ENCODE measurements at places on chromosomes 1 and 21.

- no peak for DNase-seq
Observed at GRCh38 chr1:61743431-61743705, 1.1 kb downstream of the PATJ start.

GRCh38 chr1:156438278-156438987 is 62.1 kb downstream of the MEF2D start:
- peak; percentile 23 for DNase-seq

GRCh38 chr1:9551984-9552383 is 12.7 kb downstream of the SLC25A33 start:
- no peak for DNase-seq

DNA sequence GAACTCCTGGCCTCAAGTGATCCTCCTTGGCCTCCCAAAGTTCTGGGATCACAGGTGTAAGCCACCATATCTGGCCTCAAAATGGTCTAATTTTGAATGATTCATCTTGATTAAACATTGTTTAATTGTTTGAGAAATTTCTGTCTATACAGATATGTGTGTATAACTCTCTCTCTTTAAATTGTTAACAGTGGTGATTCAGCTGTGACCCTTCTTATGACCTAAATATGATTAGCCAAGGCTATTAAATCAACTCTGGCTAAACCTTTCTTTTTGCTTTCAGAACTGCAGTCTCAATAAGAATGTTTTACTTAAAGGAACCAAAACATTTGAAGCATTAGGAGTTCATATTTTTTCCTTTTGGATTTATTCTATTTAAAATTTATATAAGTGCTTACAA is 19.2 kb upstream of the B3GALT5 start:
- DNase-seq, result no peak

- DNase-seq, result no peak
Observed at GRCh38 chr1:72086394-72086793, 195.9 kb downstream of the NEGR1 start.

- DNase-seq, result no peak
Observed at GRCh38 chr1:19229229-19229628, 19.2 kb upstream of the UBR4 start.

DNA sequence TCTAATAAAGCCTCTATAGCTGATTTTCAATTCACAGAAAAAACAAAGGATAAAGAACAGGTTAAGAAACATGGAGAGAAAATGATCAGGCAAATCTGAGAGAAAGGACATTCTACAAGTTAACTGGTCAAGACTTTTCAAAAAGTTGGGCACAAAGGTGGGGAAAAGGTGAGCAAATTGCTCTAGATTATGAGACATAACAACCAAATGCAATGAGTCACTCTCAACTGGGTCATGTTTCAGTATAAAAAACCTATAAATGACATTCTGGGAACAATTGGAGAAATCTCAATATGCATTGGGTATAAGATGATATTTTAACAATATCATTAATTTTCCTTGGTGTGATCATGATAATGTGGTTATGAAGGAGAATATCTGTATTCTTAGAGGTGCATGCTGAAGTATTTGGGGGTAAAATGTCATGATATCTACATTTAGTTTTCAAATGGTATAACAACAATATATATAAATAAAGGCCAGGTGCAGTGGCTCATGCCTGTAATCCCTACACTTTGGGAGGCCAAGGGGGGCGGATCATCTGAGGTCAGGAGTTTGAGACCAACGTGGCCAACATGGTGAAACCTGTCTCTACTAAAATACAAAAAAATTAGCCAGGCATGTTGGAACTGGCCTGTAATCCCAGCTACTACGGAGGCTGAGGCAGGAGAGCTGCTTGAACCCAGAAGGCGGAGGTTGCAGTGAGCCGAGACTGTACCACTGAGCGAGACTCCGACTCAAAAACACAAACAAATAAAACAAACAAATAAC is 27.0 kb downstream of the ANKRD13C start:
- DNase-seq, result no peak

DNA sequence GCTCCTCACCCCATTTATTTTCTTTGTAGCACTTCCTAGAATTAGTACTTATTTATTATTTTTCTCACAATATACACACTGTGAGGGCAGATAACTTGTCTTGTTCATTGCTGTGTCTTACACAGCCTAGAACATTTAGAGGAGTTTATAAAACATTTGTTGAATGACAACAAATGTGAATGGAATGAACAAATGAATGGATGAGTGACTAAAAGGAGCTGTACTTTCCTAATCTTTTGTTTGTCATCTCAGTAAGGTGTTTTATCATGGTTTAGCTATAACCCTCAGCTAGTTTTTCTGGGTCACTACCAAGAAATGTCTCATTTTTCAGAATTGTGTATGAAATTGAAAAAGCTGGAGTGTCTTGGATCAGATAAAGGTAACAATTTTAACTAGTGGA is 239.3 kb upstream of the KCNK2 start:
- DNase-seq, result no peak

GRCh38 chr1:75693551-75693950 is 31.0 kb upstream of the ACADM start:
- no peak for DNase-seq

- no peak for DNase-seq
Observed at GRCh38 chr1:145947551-145947950, 10.3 kb downstream of the LIX1L start.

- DNase-seq, result no peak
Observed at GRCh38 chr1:3021233-3021671, at the start of gene ACTRT2. TSS of gene ACTRT2 (plus strand) at chr1:3021467. CDS start at chr1:3021687, 220 bp downstream.

- DNase-seq, result no peak
Observed at GRCh38 chr1:3166206-3166918, 97.4 kb downstream of the PRDM16 start.

DNA sequence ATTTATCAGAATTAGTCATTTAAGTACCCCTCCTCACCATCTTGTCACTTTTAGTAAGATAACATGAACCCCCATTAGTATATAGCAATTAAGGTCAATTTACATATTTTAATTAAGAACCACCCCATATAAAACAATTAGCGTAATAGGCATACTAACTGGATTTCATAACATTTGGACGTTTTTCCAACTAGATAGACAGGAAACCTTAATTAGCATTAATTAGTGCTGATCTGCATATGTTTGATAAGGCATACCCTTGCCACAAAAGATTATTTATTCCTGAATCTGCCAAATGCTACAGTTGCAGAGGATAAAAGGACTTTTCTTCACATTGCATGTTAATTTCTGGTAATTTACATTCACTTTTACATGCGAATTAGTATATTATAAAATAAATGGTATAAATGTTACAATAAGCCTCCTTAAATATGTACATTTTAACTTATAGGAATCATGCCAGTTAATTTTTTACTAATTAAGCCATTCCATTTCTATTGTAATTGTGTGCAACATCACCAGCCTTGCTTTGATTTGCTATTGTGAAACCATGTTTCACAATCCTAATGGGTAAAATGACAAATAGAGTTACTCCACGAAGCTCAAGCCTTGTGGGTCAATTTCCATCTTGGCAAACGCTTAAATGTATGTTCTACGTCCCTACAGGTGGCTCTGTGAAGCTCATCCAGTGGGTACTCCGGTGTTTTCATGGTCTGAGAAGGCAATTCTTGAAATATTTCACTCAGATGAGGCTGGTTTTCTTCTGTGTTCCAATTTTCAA is 469.6 kb downstream of the DPYD start:
- DNase-seq, result no peak

DNA sequence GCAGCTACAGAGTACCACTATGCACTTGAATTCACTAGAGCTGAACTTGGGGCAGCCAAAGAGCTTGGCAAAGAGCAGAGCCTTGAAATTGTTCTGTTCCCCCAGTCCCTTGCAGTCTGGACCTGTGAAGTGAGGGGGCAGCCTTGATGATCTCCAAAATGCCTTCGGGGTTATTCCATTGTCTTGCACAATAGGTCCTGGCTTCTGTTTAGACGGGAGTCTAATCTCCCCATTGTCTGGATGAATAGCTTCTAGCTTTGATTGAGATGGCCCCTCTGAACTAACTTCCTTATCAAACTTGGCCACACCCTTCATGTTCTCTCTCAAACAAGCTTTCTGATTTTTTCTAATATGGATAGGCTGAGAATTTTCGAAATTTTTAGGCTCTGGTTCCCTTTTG is 72.6 kb downstream of the PGM1 start:
- no peak for DNase-seq

DNA sequence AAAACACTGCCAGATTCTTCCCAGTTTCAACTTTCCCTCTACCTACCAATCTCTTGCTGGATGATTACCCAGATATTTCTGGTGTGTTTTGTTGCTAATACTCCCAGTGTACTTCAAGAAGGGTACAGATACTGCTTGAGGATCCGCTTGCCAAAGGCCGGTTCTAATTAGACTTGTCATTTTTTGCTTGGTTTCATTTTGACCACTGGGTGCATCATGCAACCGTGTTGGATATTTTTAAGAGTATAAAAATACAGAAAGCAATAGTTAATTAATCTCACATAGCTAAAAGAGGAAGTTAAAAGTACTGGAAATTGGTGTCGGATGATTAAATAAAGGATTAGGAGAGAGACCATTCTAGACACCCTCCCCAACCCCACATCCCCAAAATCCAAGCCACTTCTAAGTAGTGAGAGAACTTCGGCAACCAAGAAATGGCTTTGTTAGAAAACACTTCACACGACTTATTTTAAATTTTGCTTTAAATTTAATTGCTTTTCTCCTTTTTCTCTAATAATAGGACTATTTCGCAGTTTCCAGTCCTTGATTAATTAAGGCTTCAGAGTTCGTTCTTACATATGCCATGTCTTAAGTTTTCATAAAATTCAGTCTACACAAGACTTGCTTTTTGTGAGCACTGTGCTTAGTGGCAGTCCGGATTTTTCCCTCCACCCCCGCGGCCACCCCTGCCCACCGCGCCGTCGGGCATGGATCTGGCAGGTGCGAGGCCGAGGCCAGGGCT is 2.5 kb upstream of the CDKN2C start:
- no peak for DNase-seq

DNA sequence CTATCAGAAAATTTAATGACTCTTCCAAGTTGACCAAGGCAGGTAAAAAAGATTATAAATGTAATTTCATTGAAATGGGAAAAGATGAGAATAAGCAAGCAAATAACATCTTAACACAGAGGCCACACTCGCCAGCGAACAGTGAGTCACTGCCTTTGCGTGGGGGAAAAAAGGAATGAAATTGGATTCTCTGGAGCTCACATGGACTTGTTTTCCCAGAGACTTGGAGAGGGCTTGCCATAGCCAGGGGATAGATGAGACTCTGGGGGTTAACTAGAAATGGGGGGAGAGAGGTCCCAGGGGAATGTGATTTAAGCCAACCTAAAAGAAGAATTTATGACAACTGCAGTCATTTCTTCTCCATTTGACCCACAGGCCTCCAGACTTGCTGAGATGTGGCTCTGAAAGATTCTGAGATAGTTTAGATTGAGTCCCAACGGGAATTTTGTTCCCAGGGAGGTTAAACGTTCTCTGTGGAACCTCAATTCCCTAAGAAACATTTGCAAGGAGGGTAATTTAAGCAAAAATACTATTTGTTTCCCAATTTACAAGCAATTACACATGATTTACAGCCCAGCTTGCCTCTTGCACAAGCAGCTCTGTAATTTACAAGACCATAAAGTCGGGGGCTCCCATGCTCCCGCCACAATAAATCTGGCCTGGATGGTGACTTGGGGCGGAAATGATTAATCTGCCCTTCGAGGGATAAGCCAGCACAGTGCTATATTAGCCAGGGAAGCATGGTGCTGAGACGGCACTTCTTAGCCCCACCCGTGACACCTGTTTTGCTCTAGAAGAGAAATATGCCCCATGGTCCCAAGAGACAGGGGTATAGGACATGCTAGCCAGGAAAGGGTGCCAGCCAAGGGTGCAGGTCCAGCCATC is 68.8 kb downstream of the GRIK3 start:
- DNase-seq, result no peak

- DNase-seq, result no peak
Observed at GRCh38 chr1:9101510-9102146, 27.3 kb downstream of the GPR157 start.

DNA sequence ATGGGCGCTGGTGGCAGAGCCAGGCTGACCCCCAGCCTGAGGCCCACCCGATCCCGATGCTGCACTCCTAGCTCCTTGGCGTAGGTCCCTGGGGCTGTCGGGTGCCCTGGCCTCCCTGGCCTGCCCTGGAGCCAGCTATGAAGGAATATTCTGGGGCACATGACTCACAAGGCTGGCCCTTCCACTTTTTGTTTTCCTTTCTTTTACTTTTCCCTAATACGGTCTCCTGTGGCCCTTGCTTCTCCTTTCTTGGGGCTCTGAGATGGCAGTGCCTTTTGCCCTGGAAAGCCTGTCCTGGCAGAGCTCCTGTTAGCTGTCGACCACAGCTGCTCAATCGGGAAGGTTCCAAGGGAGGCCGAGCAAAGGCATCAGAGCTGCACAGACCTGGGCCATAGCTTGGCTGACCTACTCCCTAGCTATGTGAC is 22.1 kb downstream of the ARHGEF10L start:
- DNase-seq, result no peak

GRCh38 chr1:153277852-153278251 is 18.4 kb downstream of the LORICRIN start:
- DNase-seq, result no peak

DNA sequence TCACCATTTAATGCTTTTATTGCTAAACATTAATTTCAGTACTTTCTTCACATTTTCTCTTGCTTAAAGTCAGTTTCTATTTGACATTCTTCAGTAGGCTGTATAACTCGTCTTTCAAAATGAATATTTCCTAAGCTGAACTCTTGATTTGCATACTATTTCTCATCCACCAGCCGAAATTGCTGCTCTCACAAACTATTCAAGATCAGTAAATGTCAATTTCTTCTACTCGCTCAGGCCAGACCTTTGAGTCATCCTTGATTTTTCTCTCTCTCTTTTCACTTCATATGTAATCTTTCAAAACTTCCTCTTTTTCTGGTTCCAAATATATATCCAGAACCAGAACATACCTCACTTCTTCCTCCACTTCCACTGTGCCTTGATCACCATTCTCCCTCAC is 990.0 kb downstream of the KCNT2 start:
- no peak for DNase-seq

DNA sequence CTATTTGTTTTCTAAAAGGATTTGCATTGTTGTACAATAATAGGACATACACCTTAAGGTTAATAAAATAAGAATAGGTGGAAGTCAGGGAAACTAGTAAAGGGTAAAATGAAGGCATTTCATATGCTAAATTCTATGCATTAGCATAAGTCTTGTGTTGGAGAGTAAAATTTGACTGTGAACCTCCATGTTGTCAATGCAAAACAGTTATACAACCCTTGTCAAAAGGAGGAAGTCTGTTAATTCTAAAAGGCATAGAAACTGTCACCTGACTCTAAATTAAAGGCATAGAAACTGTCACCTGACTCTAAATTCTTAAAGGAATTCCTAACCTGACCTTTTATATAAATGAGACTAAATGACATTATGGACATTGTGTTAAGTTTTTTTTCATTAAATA is 291.8 kb downstream of the OLFM3 start:
- DNase-seq, result no peak

- DNase-seq, result no peak
Observed at GRCh38 chr1:145997016-145997717, 788 bp upstream of the TXNIP start.

DNA sequence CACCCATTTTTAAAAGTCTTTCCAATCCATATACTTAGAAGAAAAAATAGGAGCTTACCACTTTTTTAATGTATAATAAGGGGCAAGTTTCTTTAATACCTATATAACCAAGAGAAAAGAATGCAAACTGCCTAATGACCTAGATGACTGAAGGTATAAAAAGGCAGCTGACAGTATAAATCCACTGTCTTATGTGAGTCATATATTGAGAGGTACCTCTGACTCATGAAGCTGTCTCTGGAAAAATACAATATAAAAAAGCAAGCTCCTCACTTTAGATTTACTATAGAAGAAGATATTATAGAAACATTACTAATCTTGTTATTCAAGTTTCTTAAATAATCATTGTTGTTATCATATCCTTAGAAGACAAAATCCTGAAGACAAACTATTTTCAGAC is 144.2 kb downstream of the VAV3 start:
- no peak for DNase-seq

Data from non-pigmented ciliary epithelial cell (primary cell).